PC-3 (cell line): ENCODE measurements at places on chromosomes 1 and 21.
A peak's percentile ranks its signal among the peaks of the same experiment; 100 is the strongest.

- peak; percentile 14 for DNase-seq
Measured at GRCh38 chr1:202689493-202690342, 20.5 kb downstream of the SYT2 start.

DNA sequence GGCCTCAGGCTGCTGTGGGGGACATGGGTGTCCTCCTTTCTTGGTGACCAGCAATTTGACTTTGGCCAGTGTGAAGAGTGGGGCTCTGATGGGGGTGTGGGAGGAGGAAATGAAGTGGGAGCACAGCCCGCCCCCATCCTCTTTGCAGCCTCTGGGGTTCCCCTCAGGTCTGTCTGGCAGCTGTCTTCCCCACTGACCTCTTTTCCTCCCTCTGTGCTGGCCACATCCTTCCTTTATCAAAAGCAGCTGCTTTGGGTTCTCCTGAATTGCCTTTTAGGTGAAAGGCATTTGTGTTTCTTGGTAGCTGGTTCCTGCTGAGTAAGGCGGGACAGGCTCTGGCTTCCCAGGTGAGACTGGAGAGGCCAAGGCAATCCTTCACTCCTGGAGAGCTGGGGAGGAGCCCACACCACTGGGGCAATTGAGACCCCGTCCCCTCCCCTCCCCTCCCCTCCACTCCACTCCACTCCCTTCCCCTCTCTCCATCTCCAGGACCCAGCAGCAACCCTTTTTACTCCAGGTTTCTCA, 24.9 kb downstream of the PCAT6 start:
- no peak for DNase-seq

- peak; percentile 70 for DNase-seq
Measured at GRCh38 chr1:32774950-32775634, 42.1 kb downstream of the YARS1 start.

DNA sequence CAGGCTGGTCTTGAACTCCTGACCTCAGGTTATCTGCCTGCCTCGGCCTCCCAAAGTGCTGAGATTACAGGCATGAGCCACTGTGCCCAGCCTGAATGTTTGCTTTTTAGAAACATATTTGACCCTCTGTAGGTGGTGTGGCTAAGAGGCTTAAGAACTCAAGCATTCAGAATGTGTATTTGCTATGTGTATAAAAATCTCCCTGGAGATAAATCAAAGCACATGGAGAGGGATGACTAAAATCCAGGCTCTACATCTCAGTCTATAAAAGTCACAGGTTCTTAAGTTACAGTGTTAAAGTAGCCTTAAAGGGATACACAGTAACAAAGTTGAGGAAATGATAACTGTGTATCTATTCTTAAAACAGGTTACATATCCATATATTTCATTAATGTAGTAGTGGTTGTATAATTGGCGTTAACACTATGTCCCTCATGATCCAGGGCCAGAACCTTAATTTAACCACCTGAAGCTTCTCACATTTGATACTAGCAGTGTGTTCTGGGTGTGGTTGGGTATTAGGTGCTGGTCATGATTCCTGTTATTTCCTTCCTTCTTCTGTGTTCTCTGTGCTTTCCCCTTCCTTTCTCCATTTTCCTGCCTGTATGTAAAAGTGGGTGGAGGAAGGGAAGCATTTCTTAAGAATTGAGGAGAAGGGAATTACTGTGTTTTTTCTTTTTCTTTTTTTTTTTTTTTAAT, 16.2 kb downstream of the GIPC2 start:
- peak; percentile 39 for DNase-seq

GRCh38 chr1:153916297-153916696, 6.5 kb downstream of the GATAD2B start:
- DNase-seq = no peak
